ENCODE measurements at places on chromosomes 11 and 22.

- DNase-seq, result peak; percentile 81
Observed at GRCh38 chr22:26360169-26360885, 68.7 kb upstream of the ASPHD2 start.

DNA sequence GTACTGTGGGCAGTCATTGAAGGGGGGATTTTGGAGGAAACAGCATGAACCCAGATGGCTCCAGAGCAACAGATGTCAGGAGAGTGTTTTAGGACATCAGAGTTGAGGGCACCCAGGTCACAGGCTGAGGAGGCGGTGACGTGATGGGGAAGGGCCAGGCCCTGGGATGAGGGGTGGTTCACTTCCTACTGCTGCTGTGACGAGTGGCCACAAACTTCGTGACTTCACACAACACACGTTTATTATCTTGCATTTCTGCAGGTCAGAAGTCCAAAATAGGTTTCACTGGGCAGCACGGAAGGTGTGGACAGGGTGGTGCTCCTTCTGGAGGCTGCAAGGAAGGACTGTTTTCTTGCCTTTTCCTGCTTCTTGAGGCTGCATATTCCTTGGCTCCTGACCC is 77.7 kb upstream of the RAB1B start:
- DNase-seq, result no peak

DNA sequence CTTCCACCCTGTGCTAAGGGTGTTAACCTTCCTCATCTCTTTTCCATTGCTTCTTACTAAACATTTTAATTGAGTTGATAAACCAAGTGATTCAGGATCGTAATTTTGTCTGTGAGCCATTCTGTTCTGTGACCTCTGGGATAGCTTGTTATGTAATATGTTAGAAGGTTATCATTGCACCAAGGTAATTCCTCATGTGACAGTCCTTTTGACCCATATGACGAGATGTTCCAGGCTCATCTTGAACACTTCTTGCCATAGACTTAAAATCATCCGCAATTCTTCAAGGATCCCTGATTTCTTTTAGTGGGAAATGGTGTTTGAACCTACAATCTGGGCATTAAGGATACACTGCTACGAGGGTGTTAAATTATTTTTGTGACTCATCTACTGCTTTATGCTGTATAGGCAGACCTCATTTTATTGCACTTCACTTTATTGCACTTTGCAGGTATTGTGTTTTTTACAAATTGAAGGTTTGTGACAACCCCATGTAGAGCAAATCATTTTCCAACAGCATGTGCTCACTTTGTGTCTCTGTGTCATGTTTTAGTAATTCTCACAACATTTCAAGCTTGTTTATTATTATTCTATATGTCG is 19.0 kb upstream of the MPZL2 start:
- DNase-seq, result no peak

DNA sequence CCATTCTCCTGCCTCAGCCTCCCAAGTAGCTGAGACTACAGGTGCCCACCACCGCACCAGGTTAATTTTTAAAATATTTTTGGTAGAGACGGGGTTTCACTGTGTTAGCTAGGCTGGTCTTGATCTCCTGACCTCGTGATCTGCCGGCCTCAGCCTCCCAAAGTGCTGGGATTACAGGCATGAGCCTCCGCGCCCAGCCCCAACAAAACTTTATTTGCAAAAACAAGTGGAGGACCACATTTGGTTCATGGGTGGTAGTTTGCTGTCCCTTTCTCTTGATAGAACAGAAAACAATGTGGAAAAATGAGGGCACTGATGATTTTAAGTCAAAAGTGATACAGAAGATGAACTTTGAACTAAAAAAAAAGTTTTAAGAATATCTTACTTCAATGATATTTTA is 121.8 kb upstream of the SERPIND1 start:
- DNase-seq, result no peak

- DNase-seq, result peak; percentile 21
Observed at GRCh38 chr22:18078329-18079041, 695 bp downstream of the PEX26 start.
